ENCODE measurements at places on chromosomes 12 and 14.
A peak's percentile ranks its signal among the peaks of the same experiment; 100 is the strongest.

DNA sequence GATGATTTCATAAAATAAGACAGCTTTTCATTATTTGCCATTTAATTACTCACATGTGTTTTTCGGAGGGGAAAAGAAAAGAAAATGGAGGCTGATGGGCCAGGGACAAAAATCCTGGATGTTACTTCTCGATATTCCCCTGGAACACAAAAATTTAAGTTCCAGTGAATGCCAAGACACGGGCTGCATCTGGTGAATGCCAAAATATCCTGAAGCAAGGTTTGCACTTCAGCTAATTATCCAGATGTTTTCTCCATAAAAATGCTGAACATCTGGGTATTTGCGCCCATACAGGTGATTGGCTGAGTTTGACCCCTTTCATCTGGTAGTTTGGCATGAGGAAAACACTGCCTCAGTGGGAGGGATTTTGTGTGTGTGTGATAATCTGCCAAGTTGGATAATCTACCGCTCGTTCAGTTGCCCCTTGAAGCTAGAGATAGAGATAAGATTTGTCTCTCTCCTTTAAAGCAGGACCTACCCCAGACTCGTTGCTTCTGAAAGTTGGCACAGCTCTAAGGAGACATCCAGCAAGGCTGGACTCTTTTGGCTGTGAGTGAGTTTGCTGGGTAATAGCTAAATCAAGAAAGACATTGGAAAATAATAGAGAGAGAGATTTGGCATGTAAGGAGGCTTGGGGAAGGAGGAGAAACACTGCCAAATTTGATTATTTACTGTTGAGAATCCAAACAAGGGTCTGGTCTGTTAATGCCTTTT, 390.0 kb downstream of the EGLN3 start:
- no peak for DNase-seq

DNA sequence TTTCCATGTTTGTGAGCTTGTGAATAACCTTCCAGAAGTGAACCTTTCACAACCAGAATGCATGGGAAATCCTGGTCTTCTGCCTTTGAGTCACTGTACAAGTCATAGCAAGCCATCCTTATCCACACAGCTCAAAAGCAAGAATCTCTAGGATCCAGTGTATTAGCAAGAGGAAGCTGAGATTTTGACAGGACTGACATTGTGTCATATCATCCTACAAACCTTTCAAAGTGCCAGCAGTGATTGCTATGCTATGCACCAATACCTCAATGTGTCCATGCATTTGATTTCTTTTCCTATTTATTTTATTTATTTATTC, 13.5 kb upstream of the NRDE2 start:
- no peak for DNase-seq

GRCh38 chr12:78645956-78646355, 218.6 kb upstream of the SYT1 start:
- no peak for DNase-seq

- DNase-seq, result no peak
These were observed 35.5 kb downstream of the DCAF4 start for GRCh38 chr14:72961579-72962335.

GRCh38 chr12:12925388-12925787, 26.6 kb downstream of the GPRC5D start:
- DNase-seq, result no peak

- DNase-seq, result no peak
These were observed 1.3 kb upstream of the RASSF3 start for GRCh38 chr12:64608901-64609535.

- DNase-seq, result no peak
These were observed 72.2 kb downstream of the DDX51 start for GRCh38 chr12:132071830-132072384.

- DNase-seq, result no peak
These were observed 235.8 kb downstream of the SLC6A15 start for GRCh38 chr12:84676787-84677186.

GRCh38 chr14:75295491-75296345, 17.1 kb downstream of the FOS start:
- DNase-seq, result no peak

- DNase-seq, result no peak
These were observed 597 bp upstream of the DYNC1H1 start for GRCh38 chr14:101963656-101964296.

- no peak for DNase-seq
These were observed 27.8 kb downstream of the EID3 start for GRCh38 chr12:104331376-104331775.

- DNase-seq, result no peak
These were observed 14.7 kb downstream of the METTL3 start for GRCh38 chr14:21496453-21496852.

DNA sequence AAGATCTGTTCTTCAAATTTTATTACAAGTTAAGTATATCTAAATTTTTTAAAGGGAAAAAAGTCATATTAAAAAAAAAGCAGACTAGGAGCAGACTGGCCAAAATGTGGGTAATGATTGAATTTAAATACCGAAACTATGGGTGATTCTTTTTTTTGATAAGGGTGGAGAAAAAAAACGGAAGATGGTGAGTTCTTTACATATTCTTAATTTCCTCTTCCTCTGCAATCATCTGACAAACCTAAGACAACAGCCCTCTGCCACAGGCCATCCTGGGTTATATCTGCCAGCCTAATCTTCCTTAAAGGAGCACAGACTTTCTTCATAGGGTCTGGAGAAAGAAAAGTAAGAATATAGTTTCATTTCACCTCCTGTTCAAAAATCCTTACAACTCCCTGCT, 108.0 kb downstream of the PPP2R5E start:
- no peak for DNase-seq

GRCh38 chr12:91663310-91663709, 480.7 kb upstream of the DCN start:
- no peak for DNase-seq

DNA sequence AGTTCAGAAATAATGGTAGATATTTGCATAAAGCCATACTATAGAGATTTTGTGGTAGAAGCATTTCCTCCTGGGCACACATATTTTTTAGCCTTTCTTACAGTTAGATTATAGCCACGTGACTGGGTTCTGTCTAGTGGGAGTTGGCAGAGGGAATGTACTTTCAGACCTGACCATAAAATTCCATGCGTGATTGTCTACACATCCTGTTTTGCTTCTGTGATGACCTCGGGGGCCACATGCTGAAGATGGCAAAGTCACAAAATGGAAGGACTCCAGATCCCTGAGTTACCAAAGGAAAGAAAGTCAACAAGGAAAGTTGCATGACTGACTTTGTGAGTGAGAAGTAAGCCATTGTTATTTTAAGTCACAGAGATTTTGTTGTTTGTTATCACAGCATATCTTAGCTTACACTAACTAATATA, 14.6 kb upstream of the MIA2 start:
- DNase-seq, result no peak

- no peak for DNase-seq
These were observed 7.6 kb upstream of the FLVCR2 start for GRCh38 chr14:75570797-75571196.

- DNase-seq, result peak; percentile 27
These were observed 165.5 kb upstream of the DYRK2 start for GRCh38 chr12:67482751-67483661.

DNA sequence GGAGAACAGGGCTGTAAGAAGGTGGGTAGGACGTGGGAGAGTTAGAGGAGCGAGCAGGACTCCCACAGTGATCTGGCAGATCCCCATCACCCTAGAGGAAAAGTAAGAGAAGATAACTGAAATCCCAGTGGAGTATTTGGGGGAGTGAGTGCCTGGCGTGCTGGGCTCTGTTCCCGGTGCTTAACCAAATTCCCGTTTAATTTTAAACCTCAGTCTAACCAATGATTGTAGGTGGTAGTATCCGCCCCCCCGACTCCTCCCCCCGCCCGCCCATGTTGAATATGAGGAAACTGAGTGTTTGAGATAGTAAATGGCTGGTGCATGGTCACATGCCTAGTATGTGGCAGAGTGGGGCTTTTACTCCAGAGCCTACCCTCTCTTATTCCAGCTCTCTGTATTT, 1.2 kb downstream of the TARBP2 start:
- DNase-seq, result no peak

DNA sequence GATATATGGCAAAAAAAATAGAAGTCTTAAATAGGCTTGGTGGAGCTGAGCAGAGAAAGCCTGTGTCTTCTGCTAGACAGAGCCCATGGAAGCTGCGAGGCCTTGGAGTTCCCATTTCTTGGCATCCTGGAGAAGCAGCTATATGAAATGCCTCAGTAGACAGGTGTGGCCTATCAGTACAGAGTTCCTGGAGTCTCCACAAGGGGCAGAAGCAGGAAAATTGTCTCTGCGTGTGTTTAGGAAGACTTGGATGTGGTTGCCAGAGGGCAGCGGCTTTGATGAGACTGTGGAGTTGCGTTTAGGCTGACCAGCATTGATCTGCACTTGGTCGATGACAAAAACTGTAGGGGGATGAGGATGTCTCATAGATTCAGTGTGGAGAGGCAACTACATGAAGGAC, 334.5 kb upstream of the SEL1L start:
- DNase-seq, result no peak

All from NCI-H187 treated with DMSO at 0.1 percent for 48 hours (cell line).